ENCODE measurements at places on chromosomes 7 and 10. TPM values are rescaled to one million over a fixed set of nuclear protein-coding genes. Genes with fewer than 3 reads are reported as not detected.

PIK3CG gene
- polyA plus RNA-seq = 2.2 TPM

CRHR2 gene
- polyA plus RNA-seq = 0.05 TPM

PTN gene
- polyA plus RNA-seq = 19.3 TPM

HPSE2 gene
- polyA plus RNA-seq = 0.14 TPM

ZNF775 gene
- polyA plus RNA-seq = 6.6 TPM

GHRHR gene
- polyA plus RNA-seq = 0.68 TPM

GRM8 gene
- polyA plus RNA-seq = 0.27 TPM

SLC39A12 gene
- 0.23 TPM for polyA plus RNA-seq

NEBL gene
- 22.9 TPM for polyA plus RNA-seq

C7orf33 gene
- polyA plus RNA-seq = not detected

STAG3 gene
- polyA plus RNA-seq = 36.0 TPM

INPP5A gene
- polyA plus RNA-seq = 14.6 TPM

ZSCAN21 gene
- 8.3 TPM for polyA plus RNA-seq

SNX10 gene
- 15.9 TPM for polyA plus RNA-seq

PTPRN2 gene
- polyA plus RNA-seq = 1.9 TPM

TMEM225B gene
- polyA plus RNA-seq = 2.8 TPM

TEX47 gene
- polyA plus RNA-seq = not detected

CHN2 gene
- 6.5 TPM for polyA plus RNA-seq

TMEM176A gene
- polyA plus RNA-seq = 27.9 TPM

INHBA gene
- polyA plus RNA-seq = 0.64 TPM

CPEB3 gene
- polyA plus RNA-seq = 1.8 TPM

PLEKHA1 gene
- 28.2 TPM for polyA plus RNA-seq

PRPS1L1 gene
- polyA plus RNA-seq = not detected

CFAP46 gene
- 0.34 TPM for polyA plus RNA-seq

TFEC gene
- 5.8 TPM for polyA plus RNA-seq

PDE6C gene
- 0.18 TPM for polyA plus RNA-seq

PNLIPRP3 gene
- 0.23 TPM for polyA plus RNA-seq

FKBP9 gene
- polyA plus RNA-seq = 12.1 TPM

TPK1 gene
- polyA plus RNA-seq = 7.4 TPM

OR2A25 gene
- 0.05 TPM for polyA plus RNA-seq

POLR2J3 gene
- 75.2 TPM for polyA plus RNA-seq

ZNF722 gene
- not detected for polyA plus RNA-seq

TDRD1 gene
- 0.07 TPM for polyA plus RNA-seq

PODXL gene
- polyA plus RNA-seq = 4.1 TPM

ZNF117 gene
- polyA plus RNA-seq = 14.6 TPM

DPYSL4 gene
- 0.89 TPM for polyA plus RNA-seq

ATOH7 gene
- 0.16 TPM for polyA plus RNA-seq

PRSS37 gene
- polyA plus RNA-seq = 2.6 TPM

AUTS2 gene
- 17.1 TPM for polyA plus RNA-seq

AQP1 gene
- 42.2 TPM for polyA plus RNA-seq

ZNF425 gene
- 1.6 TPM for polyA plus RNA-seq

PLOD3 gene
- polyA plus RNA-seq = 32.0 TPM

C10orf143 gene
- 13.5 TPM for polyA plus RNA-seq

CFAP70 gene
- 14.3 TPM for polyA plus RNA-seq

SCART1 gene
- polyA plus RNA-seq = 1.6 TPM

ZNF239 gene
- 3.2 TPM for polyA plus RNA-seq

FGL2 gene
- 23.2 TPM for polyA plus RNA-seq

RBP4 gene
- 3.1 TPM for polyA plus RNA-seq

GSTO2 gene
- polyA plus RNA-seq = 16.1 TPM

LRRC17 gene
- polyA plus RNA-seq = 2.6 TPM

SLC16A12 gene
- polyA plus RNA-seq = 1.5 TPM

FFAR4 gene
- 0.25 TPM for polyA plus RNA-seq

MMD2 gene
- polyA plus RNA-seq = 0.07 TPM

NAMPT gene
- polyA plus RNA-seq = 79.3 TPM

NPC1L1 gene
- polyA plus RNA-seq = 0.14 TPM
